Uterus (tissue), 4 donors: ENCODE measurements at places on chromosomes 1 and 21.
A peak's percentile ranks its signal among the peaks of the same experiment; 100 is the strongest.

DNA sequence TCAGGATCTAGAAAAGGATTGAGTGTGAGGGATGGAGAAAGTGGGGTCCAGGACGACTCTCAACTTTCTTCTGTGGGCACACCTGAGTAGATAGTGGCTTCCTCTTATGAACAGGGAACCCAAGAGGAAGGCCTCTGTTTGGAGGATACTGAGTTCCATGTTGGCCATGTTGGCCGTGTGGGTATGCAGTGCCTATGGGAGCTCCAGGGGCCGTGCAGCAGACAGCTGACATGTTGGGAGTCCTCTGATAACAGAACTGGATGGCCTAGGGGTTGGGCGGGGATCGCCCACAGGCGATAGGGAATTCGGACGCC, 43.0 kb downstream of the TMEM53 start:
- H3K4me3 ChIP-seq = peak overlapping the region; percentile 54
- H3K4me1 ChIP-seq = peaks cover 15% of the 10 kb centered on the region
- no peaks in the 10 kb centered on the region for H3K36me3 ChIP-seq

DNA sequence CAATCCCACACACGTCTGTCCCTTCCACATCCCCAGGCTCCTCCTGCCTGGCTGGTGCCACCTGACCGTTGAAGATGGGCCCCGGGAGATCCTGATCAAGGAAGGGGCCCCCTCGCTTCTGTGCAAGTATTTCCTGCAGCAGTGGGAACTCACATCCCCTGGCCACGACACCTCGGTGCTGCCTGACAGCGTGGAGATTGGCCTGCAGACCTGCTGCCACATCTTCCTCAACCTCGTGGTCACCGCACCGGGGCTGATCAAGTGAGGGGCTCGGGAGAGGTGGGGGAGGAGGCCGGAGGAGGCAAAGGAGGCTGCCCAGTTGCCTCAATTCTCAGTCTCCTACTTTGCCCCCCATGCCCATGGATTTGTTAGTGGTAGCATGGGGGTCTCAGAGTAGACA, 5.6 kb downstream of the NCDN start:
- no peak for DNase-seq
- no peaks in the 10 kb centered on the region for H3K4me1 ChIP-seq
- no peaks in the 10 kb centered on the region for H3K36me3 ChIP-seq
- H3K27ac ChIP-seq = no peak overlapping the region
- no peak overlapping the region for H3K4me3 ChIP-seq

GRCh38 chr1:111213412-111213811, 13.0 kb upstream of the DENND2D start:
- H3K27ac ChIP-seq = no peak overlapping the region
- no peaks in the 10 kb centered on the region for H3K36me3 ChIP-seq
- no peaks in the 10 kb centered on the region for H3K4me1 ChIP-seq
- no peak for DNase-seq
- no peak overlapping the region for H3K4me3 ChIP-seq
- no peaks in the 10 kb centered on the region for H3K27me3 ChIP-seq

GRCh38 chr21:27154451-27155129, 187.7 kb upstream of the ADAMTS5 start:
- no peaks in the 10 kb centered on the region for H3K27me3 ChIP-seq
- no peaks in the 10 kb centered on the region for H3K36me3 ChIP-seq
- H3K4me1 ChIP-seq = no peaks in the 10 kb centered on the region
- peak; percentile 64 for DNase-seq
- H3K4me3 ChIP-seq = no peak overlapping the region

DNA sequence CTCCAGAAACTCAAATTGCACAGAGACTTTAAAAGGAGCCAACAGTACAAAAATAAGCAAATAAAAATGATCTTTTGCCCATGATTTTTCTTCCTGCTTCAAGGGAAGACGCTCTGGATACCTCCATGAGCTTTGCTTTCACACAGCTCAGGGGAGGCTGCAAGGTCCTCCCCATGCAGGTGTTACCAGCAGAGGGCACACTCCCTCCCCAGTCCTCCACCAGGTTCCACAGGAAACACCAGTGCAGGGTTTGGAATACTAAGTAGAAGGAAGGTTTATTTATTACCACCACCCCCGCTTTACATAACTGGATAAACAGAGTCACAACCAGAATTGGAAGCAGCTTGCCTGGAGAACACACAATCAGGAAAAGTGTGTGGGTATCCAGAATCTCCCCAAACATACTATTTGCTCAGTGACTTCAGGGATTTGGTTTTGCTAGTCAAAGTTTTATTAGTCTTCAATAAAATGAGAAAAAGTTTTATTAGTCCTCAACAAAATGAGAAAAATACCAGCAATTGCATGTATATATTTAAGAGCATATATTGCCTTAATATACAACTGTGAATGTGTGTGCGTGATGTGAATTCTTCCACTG, 37.3 kb downstream of the HSD3B1 start:
- no peaks in the 10 kb centered on the region for H3K4me1 ChIP-seq
- DNase-seq = no peak
- H3K4me3 ChIP-seq = no peak overlapping the region
- no peak overlapping the region for H3K27ac ChIP-seq
- no peaks in the 10 kb centered on the region for H3K27me3 ChIP-seq

- no peak for DNase-seq
- H3K4me3 ChIP-seq = no peak overlapping the region
- peaks cover 5% of the 10 kb centered on the region for H3K4me1 ChIP-seq
- H3K27ac ChIP-seq = no peak overlapping the region
Measured at GRCh38 chr1:91007092-91007491, 14.7 kb downstream of the ZNF644 start.
